Left cardiac atrium (tissue), 4 donors: ENCODE measurements at places on chromosomes 12 and 14. TPM values are rescaled to one million over a fixed set of nuclear protein-coding genes. Genes with fewer than 3 reads are reported as not detected.

The OGFOD2 gene
- total RNA-seq, result 10.5 TPM

The PLEKHD1 gene
- total RNA-seq, result 0.15 TPM

The PRB2 gene
- not detected for total RNA-seq

The KRT75 gene
- total RNA-seq, result not detected

The C1S gene
- 287 TPM for total RNA-seq

The PYGL gene
- 27.3 TPM for total RNA-seq

The IAPP gene
- total RNA-seq, result not detected

The EXOC3L4 gene
- total RNA-seq, result 0.92 TPM

The FKBP3 gene
- 78.9 TPM for total RNA-seq

The TAS2R42 gene
- total RNA-seq, result not detected

The TMEM253 gene
- total RNA-seq, result 0.82 TPM

The CLEC4C gene
- not detected for total RNA-seq

The REP15 gene
- total RNA-seq, result 3.5 TPM

The BBS10 gene
- 9.4 TPM for total RNA-seq

The CLEC9A gene
- not detected for total RNA-seq

The PTPRB gene
- total RNA-seq, result 33.5 TPM

The ENO2 gene
- total RNA-seq, result 12.8 TPM

The TAS2R14 gene
- 0.88 TPM for total RNA-seq

The TMEM52B gene
- not detected for total RNA-seq

The FAM216A gene
- 8.5 TPM for total RNA-seq

The ZDHHC22 gene
- total RNA-seq, result not detected

The PEBP1 gene
- 315 TPM for total RNA-seq

The RTN1 gene
- 1.1 TPM for total RNA-seq

The MAP3K9 gene
- 2.0 TPM for total RNA-seq
